ENCODE measurements at places on chromosomes 4 and X.

DNA sequence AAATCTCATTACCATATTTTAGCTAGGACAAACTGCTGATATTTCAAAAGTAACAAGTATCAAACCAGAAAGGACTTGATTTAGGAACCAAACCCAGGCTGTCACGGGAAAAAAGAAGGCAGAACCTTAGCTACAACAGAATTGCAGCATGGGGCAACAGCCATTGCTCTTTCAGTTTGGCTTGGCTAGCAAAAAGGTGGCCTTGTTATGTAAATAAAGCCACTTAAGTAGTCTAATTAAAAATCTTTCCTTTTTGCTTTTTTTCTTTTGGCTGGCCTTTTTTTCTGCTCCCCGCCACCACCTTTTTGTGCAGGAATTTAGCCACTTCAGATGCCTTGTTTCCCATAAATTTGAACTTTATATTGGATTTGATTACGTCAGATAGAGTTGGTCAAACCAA is 235.9 kb downstream of the CPXCR1 start:
- DNase-seq, result no peak

DNA sequence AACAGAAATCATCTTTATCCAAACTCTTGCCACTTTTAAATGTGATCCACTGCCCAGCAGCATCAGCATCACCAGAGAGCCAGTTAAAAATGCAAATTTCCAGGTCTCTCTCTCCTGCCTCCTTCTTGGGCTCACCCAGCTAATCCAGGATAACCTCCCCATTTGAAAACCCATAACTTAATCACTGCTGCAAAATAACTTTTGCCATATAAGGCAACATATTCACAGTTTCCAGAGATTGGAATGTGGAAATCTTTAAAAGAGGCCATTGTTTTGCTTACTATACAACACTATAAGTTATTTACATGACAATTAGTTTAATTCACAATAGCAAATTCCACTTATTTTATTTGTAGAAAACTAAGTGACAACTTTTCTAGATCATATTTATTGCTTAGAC is 4.8 kb upstream of the EXOSC9 start:
- DNase-seq, result no peak

DNA sequence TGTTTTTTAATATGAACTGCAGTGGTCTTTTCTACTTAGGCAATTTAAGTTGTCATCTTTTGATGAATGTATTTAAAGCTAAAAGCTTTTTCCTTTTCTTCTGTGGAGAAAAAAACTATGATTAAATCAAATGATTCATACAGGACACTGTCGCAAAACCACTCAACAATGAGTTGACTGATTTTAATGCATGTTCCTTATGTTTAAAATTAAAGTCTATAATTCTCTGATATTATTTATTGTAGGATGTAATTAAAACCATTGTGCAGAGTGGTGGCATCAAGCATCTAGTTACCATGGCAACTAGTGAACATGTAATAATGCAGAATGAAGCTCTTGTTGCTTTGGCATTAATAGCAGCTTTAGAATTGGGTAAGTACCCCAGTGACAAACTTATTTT is 172.5 kb downstream of the RAP1GDS1 start:
- no peak for DNase-seq

GRCh38 chrX:120205816-120206753 is 44.5 kb upstream of the ZBTB33 start:
- DNase-seq, result no peak

- DNase-seq, result no peak
Observed at GRCh38 chr4:62359441-62360155, 1159.5 kb downstream of the ADGRL3 start.

DNA sequence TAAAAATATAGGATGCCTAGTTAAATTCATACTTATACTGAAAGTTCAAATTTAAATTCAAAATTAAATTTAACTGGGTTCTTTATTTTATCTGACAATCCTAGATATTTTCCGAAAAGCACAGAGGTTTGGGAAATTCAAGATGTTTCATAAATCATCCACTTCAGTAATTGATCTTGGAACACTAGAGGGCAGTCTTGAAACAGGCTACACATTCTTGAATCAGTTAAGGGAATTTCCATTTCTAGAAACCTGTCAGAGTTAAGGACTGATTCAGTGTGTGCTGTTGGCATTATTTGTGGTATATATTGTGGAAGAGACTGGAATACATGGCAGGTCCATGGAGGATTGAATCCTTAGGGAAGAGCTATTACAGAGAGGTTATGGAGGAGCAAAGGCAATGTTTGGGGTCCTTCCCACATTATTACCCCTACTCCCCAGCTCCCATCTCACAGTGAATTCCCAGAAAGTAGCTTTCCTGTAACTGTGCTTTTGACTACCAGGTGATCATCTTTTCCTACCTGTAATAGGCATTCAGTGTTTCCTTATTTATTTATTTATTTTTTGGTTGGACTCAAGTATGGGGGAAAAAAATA is 92.9 kb downstream of the EGF start:
- DNase-seq, result no peak

DNA sequence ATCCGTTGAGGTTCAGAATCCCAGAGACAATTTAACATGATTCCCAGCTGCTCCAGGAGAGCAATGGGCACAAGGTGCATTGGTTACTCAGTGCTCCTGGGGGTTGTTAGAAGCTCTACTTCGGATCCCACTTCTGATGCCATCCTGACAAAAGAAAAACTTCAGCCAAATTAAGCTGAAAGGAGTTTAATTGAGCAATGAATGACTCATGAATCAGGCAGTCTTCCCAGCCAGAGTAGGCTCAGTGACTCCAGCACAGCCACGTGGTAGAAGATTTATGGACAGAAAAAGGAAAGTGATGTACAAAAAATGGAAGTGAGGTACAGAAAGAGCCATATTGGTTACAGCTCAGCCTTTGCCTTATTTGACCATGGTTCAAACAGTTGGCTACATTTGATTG is 95.7 kb downstream of the PWWP3B start:
- DNase-seq, result no peak

- no peak for DNase-seq
Observed at GRCh38 chrX:5936438-5936837, 292.2 kb downstream of the NLGN4X start.

GRCh38 chrX:150198776-150199175 is 164.3 kb upstream of the MAMLD1 start:
- DNase-seq, result no peak

DNA sequence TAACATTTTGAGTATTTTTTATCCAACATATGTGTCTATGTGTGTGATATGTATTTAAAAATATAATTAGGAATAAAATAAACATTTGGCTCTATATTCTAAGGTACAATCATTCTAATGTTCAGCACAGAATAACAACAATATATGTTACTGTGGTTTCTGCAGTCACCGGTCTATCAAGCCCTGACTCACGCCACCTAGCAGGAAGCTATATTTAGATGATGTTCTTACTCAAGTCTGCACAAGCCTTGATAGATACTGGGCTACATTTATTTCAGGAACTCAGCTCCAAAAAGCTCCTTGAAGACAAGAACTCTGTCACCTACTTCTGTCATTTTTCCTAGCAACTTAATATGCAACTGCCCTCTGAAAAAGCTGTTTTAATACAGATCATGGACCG is 152.0 kb upstream of the FTHL17 start:
- DNase-seq, result no peak

- no peak for DNase-seq
Observed at GRCh38 chr4:182648766-182649165, 268.4 kb downstream of the DCTD start.

- DNase-seq, result no peak
Observed at GRCh38 chr4:184531008-184531407, 56.7 kb upstream of the IRF2 start.

- no peak for DNase-seq
Observed at GRCh38 chr4:184826691-184827270, 1.0 kb upstream of the ACSL1 start.

DNA sequence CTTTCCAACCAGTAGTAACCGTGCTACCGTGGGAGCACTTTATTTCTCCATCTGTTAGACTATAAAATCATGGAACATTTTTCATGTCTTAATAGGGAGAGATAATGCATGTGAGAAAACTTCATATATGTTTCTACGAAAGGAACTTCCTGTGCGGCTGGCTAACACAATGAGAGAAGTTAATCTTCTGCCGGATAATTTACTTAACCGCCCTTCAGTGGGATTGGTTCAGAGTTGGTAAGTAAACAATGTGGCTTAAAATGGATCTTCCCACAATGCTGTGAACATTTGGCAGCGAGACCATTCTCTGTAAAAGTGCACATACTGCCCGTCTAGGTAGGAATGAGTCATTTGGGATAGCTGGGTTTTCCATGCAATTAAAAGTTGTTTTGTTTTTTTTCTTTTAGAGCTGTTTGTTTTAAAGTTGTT is 29.6 kb downstream of the PDK3 start:
- DNase-seq, result no peak

- no peak for DNase-seq
Observed at GRCh38 chr4:81816031-81816761, 344.5 kb upstream of the RASGEF1B start.

- no peak for DNase-seq
Observed at GRCh38 chr4:134862116-134862515, 660.5 kb upstream of the PABPC4L start.

DNA sequence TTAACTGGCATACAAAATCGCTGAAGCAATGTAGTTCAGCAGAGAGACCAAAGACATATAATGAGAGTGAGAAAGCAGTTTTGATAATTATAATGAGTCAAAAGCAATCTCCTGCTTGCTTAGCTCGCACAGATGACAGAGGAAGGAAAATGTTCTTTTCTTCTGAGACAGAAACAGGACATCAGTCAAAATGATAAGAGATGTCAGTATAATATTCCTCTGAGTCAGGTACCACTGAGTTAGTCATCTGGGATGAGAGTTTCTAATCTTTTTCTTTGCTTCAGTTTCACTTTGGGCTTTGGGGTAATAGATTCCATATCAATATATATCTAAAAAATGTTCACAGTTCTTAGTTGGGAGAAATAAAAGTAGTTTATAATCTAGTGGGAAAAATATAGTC is 387.2 kb downstream of the PCDH7 start:
- DNase-seq, result no peak

DNA sequence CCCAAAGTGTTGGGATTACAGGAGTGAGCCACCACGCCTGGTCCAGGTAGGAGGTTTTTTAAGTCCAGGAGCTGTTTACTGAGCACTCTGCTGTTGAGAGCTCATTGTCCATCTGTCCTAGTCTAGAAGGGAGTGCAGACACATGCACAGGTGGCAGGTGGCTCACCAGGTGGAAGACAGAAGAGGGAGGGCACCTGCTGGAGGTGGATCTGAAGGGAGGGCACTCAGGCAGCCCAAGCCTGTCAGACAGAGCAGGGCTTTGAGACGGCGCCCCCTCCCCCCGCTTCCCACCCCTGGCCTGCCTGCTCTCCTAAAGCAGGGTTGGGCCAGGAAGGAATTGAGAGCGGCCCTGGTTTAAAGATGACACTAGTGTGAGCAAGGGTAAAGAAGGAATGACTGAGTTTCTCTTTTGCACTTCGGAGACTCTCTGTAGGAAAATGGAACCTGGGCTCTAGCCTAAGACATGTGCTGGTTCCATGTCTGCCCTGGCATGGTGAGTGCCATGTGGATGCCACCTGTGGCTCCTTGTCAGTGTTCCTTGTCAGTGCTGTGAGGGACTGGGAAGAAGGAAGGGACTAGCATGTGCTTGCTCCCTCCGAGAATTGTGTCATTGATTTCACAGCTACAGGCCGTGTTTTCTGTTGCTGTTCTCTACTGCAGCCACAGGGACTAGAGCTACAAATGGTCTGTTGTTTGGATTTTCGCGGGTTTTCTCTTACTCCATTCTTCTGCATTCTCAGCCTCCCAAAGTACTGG is 108.6 kb downstream of the TNIP2 start:
- no peak for DNase-seq

DNA sequence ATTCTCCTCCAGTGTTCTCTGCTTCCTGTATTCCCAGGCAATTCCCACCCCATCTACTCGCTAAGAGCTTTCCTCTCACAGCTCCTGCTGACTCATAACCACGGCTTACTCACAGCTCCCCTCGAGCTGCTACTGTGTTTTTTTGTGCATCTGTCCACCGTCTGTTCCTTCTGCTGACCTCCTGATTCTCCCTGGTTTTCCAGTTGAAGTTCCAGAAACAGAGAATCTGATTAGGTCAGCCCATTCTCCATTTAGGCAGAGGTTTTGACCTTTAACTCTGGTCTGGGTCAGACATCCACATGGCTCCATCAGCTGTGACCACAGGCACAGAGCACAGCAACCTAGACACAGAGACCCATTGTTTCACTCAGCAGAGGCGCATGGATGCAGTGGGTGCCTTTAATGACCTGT is 5.5 kb upstream of the SMIM20 start:
- DNase-seq, result no peak

GRCh38 chr4:10006231-10006600 is 15.1 kb downstream of the SLC2A9 start:
- DNase-seq, result no peak

- DNase-seq, result no peak
Observed at GRCh38 chrX:65894133-65894532, 145.7 kb downstream of the VSIG4 start.

- no peak for DNase-seq
Observed at GRCh38 chr4:5456296-5456845, 252.0 kb downstream of the EVC2 start.

- no peak for DNase-seq
Observed at GRCh38 chr4:170089668-170090351, at the start of gene AADAT. AADAT (minus strand) TSS chr4:170089956; CDS start chr4:170089690, 266 bp downstream.

GRCh38 chrX:11789809-11790208 is 31.8 kb downstream of the MSL3 start:
- no peak for DNase-seq

GRCh38 chrX:30060718-30061117 is 154.6 kb upstream of the MAGEB2 start:
- DNase-seq, result no peak

- no peak for DNase-seq
Observed at GRCh38 chr4:168880072-168880675, 129.9 kb downstream of the CBR4 start.

GRCh38 chr4:108646706-108647105 is 3.7 kb upstream of the OSTC start:
- no peak for DNase-seq

- no peak for DNase-seq
Observed at GRCh38 chr4:42284030-42284429, 113.3 kb upstream of the SHISA3 start.

DNA sequence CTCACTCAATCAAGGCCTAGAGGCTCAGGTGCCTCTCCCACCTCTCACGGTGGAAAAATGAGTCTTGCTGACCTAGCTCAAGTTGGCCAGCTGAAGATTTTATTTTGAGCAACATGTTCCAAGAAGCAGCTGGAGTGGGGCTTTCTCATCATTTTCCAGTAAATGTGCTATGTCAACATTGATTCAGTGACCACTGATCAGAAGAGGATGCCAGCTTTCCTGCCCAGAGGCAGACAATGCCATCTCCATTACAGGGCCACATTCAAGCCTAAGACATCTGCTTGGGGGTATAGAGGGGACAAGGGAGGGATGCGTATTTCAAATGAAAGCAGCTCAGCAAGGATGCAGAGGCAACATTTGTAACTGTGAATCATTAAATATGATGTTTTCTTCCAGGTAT is 3.0 kb downstream of the MEPE start:
- no peak for DNase-seq

DNA sequence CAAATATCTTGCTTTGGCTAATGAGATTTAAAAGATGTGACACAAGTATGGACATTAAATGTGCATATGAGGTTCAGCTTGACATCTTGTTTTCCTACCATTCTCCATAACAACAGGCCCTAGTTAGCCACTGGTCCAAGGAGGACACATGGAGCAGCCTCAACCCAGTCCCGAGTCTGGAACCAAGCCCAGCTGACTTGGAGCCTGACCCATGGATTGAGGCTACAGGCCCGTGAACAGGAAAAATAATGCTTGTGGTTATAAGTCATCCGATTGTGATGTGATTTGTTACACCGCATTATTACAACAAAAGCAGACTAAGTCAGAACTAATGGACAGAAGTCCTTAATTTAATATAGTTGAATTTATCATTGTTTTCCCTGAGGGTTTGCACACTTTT is 123.2 kb upstream of the BANK1 start:
- no peak for DNase-seq
